ENCODE measurements at places on chromosomes 13 and 19. TPM values are rescaled to one million over a fixed set of nuclear protein-coding genes. Genes with fewer than 3 reads are reported as not detected.

Gene APOC4
- not detected for total RNA-seq

Gene CEACAM16
- total RNA-seq = not detected

Gene PCDH20
- total RNA-seq = 0.72 TPM

Gene CPT1C
- total RNA-seq = 8.8 TPM

Gene POU2F2
- not detected for total RNA-seq

Gene FCER2
- total RNA-seq = not detected

Gene WDR87
- not detected for total RNA-seq

Gene TRPM4
- total RNA-seq = 24.2 TPM

Gene SMAD9
- total RNA-seq = 7.3 TPM

Gene CGB8
- total RNA-seq = not detected

Gene TJP3
- not detected for total RNA-seq

Gene WIZ
- total RNA-seq = 34.1 TPM

All from cardiac atrium fibroblast (primary cell).